ENCODE measurements at places on chromosomes 6 and 20.

GRCh38 chr6:113924312-113924723 lies 46.6 kb downstream of the HDAC2 start:
- DNase-seq, result no peak

DNA sequence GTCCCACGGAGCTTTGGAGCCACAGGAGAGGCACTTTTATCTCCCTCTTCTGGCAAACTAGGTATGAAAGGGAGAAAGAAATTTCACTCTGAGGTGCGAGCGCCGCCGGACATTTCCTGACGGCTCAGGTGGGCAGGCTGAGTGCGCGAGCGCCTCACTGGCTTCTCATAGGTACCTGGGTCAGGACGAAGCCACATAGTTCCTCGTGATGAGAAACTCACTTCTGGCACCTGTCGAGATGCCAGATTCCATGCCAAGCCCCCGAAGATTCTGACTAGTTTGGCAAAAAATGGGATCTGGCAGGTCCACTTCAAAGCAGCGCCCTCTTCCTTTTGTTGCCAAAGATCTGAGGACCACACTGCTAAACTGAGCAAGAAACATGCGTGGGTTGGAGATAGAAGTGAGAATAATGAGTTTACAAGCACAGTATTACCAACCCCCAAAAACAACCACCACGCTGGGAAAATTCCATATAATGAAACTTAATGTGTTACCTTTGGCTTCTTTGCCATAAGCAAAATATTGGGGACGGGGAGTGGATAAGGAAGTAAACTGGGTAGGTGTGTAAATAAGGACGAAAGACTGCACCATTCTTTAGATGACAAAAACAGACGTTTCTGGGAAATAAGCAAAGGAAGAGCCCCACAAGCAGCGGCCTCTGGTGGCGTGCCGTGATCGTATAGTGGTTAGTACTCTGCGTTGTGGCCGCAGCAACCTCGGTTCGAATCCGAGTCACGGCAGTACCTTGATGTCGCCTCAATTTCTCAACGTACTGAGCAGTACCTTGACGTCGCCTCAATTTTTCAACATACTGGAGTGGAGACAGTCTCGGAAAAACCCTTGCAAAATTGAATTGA lies 89.8 kb upstream of the PRSS16 start:
- peak; percentile 58 for DNase-seq

GRCh38 chr6:10451828-10452509 lies 37.1 kb upstream of the TFAP2A start:
- DNase-seq, result no peak

GRCh38 chr20:1817577-1818211 lies 77.5 kb upstream of the SIRPA start:
- no peak for DNase-seq

DNA sequence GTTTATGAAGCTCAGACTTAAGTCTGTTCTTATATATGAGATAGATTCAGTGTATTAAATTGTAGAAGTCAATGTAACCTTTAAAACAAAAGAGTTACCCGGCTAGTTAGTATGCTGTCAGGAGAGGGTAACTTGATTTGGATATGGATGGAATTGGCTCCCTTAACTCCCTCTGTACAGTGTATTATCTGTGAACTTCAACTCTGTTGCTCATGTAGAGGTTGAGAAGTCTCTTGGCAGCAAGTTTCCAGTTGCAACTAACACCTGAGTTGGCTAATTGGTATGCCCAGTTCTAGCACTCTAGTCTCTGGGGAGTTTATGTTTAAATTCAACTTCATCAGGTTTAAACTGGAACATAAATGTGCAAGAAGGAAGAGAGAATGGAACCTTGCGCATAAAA lies 111.0 kb downstream of the NCOA3 start:
- no peak for DNase-seq

DNA sequence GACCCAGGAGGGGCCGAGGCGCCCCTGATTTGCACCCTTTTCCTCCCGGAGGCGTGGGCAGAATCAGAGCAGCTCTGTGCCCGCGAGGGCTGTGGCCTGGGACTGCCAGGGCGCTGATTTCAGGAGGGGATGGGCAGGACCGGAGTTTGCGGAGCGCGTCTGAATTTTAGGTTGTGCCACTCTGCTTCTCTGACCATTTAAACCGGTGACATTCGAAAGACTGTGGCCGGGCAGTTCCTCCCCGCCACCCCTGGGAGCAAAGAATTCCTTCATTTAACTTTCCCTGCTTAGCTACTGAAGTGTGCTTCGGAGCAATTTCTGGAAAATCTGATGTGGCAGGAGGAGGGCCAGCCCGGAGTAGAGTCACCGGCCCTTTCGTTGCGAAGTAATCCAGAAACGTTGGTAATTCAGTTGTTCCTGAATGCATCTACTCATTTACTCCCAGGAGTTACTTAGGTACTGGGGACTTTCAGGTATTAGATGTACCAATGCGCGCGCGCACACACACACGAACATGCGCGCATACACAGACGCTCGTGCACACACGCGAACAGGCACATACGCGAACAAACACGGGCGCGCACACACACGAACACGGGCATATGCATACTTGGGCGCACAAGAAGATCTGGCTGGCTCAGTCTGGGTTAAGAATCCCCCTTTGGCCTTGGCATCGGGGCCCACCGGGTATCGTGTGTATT lies 568 bp downstream of the CCDC170 start:
- DNase-seq, result peak; percentile 46

GRCh38 chr6:27140999-27141528 lies 106.4 kb upstream of the PRSS16 start:
- DNase-seq, result no peak

DNA sequence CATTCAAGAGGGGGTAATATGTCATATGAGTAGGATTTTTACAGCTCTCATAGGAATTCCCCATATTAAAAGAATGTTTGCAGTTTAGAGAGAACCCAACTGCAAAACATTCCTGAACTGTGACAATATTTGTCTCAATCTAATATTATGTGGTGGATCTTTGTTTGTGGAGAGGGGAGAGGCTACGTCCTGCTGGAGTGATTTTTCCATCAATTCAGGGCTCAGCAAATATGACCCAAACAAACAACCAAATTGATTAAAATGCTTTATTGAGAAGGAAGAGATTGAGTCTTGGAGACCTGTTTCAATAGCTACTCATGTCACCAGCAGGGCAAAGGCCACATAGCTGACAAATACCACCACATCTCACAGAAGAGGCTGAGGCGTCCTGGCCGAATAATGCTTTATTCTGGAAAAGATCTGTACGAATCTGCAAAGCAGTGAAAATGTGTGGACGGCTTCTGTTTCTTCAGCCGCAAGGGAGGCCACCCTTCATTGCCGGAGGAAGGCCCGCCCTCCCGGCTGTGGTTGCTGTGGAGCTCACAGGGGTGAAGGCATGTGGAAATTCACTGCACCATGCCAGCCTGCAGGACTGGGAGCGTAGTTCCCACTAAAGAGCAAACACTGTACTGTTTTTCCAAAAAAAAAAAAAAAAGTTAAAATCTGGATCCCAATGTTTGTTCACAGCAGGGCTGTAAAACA lies 89.7 kb upstream of the QKI start:
- no peak for DNase-seq

DNA sequence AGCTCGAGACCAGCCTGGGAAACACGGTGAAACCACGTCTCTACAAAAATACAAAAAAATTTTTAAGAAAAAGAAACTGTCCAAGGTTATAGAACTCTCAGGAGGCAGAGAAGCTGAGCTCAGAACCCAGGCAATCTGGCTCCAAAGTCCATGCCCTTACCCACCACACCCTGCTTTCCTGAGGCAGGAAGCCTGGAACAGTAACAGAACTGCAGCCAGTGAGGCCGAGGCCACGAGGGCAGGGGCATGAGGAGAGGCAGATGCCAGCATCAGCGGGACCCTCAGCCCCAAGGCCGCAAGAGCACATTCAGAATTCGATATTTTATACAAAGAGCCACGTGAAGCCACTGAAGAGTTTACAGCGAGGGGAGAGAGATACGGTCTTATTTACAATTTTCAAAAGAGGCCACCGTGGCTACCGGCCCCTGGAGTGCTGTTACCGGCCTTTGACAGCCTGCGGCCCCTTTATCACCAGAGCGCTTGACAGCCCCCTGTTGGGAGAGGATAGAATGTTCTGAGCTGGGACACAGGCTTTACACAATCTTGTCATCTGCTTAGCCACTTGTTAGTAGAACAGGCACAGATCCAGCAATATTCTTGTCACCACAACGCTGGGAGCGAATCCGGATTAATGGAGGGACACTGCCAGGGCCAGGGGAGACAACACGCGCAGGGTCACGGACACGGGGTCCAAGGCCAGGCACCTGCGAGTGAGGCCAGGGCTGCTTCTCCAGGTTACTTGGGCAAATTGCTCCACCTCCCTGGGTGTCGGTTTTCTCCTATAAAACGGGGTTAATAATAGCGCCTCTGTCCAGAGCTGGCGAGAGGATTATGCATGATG lies 5.6 kb downstream of the SPATA2 start:
- DNase-seq, result no peak

- no peak for DNase-seq
These were observed 38.2 kb downstream of the PYGB start for GRCh38 chr20:25285856-25286798.

- DNase-seq, result no peak
These were observed 110.4 kb upstream of the ARMC2 start for GRCh38 chr6:108737594-108738546.

DNA sequence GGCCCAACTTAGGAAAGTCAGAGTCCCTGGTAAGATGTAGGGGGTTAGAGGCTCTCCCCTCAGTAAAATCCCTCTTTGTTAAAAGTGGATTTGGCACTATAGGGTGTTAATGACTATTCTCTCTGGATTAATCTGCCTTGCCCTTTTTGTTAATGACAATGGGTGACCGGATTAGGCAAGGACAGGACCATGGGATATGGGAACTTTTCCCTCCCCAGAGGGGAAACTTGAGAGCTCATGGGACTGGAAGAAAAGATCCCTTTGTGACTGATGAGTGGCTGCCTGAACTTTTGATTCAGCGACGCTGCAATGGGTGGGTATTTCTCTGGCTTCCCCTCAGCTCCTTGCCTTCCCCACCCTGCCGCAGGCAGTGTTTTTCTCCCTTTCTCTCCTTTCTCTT lies 12.2 kb upstream of the TAAR9 start:
- no peak for DNase-seq

- DNase-seq, result no peak
These were observed 42.9 kb downstream of the NHSL1 start for GRCh38 chr6:138456401-138456790.

DNA sequence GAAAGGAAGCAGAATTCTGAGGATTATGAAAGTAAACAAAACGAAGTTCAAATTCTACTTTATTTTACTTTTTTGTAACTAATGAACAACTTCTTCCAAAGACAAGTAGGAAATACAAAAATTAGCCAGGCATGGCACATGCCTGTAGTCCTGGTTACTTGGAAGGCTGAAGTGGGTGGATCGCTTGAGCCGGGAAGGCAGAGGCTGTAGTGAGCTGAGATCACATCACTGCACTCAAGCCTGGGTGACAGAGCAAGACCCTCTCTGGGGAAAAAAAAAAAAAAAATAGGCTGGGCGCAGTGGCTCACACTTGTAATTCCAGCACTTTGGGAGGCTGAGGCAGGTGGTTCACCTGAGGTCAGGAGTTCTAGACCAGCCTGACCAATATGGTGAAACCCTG lies 82.3 kb downstream of the ATG5 start:
- no peak for DNase-seq
